Testis (tissue), 5 donors: ENCODE measurements at places on chromosomes 12 and 14. TPM values are rescaled to one million over a fixed set of nuclear protein-coding genes. Genes with fewer than 3 reads are reported as not detected.

DNA sequence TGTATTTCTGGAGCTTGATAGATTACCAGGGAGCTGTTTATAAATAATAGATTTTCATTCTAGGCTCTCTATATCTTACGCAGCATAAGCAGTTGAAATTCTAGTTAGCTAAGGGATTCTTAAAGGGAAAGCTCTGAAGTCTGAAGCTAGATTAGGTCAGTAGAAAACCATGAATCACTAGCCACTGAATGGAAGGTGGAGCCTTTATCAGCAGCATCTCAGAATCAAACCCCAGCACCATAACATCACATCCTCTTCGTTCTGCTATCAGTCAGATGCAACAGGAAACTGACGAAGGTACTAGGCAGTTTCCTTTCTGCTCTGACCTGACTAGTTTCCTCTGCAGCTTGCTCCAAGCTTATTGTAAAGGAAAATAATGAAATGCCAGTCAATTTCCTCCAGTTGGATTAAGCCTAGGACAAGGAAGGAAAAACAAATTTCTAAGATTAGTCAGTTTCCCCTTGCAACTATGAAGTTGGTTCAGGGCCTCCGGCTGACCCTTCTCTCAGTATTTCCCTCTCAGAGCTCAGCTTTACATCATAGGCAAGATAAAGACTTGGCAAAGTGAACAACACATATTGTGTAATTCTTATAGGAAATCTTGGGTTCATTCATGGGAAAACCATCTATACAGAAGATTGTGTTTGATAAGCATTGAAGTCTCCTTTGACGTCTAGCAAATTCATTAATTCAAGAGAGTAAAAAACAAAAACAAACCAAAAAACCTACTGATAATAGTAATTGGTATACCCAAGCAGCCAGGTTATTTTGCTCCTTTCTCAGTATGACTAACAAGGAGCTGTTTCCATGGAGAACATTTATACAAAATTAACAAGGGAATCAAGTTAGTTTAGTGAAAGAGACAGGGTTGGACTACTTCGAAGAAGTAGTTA lies 43.4 kb upstream of the CFAP54 start:
- H3K36me3 ChIP-seq = no peaks in the 10 kb centered on the region
- H3K4me1 ChIP-seq = no peaks in the 10 kb centered on the region
- no peak overlapping the region for H3K27ac ChIP-seq
- DNase-seq = no peak
- H3K4me3 ChIP-seq = no peak overlapping the region
- H3K27me3 ChIP-seq = no peaks in the 10 kb centered on the region

DNA sequence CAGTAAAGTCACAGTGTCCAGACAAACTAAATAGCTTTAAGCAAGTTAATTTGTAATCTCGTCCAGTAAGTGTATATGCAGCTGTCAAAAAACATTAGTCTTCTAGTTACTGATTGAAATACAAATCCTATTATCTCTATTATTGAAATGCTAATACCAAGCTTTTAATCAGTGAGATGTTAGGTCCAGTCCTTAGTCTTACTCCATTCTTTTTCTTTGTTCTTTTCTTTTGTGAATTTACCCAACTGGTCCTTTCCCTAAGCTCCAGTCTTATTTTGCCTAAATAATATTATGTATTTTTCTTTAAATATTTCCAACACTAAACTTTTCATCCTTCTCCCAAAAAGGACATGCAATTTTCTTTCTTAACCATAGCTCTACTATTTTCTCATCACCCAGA lies 57.2 kb downstream of the TSPAN19 start:
- H3K36me3 ChIP-seq = no peaks in the 10 kb centered on the region
- H3K27me3 ChIP-seq = no peaks in the 10 kb centered on the region
- no peak overlapping the region for H3K27ac ChIP-seq
- no peaks in the 10 kb centered on the region for H3K4me1 ChIP-seq

- DNase-seq = no peak
- H3K27ac ChIP-seq = no peak overlapping the region
- H3K4me3 ChIP-seq = no peak overlapping the region
- no peaks in the 10 kb centered on the region for H3K36me3 ChIP-seq
- H3K4me1 ChIP-seq = no peaks in the 10 kb centered on the region
- H3K27me3 ChIP-seq = no peaks in the 10 kb centered on the region
Measured at GRCh38 chr12:78018171-78018910, 187.6 kb downstream of the NAV3 start.

GRCh38 chr12:120102189-120103043 lies 14.1 kb downstream of the RAB35 start:
- peak overlapping the region; percentile 57 for H3K27ac ChIP-seq
- H3K36me3 ChIP-seq = no peaks in the 10 kb centered on the region
- no peak for DNase-seq
- H3K27me3 ChIP-seq = no peaks in the 10 kb centered on the region

- DNase-seq = no peak
- H3K36me3 ChIP-seq = no peaks in the 10 kb centered on the region
- no peaks in the 10 kb centered on the region for H3K27me3 ChIP-seq
- no peak overlapping the region for H3K4me3 ChIP-seq
- H3K27ac ChIP-seq = no peak overlapping the region
Measured at GRCh38 chr14:96294246-96294645, 38.2 kb downstream of the BDKRB1 start.

DNA sequence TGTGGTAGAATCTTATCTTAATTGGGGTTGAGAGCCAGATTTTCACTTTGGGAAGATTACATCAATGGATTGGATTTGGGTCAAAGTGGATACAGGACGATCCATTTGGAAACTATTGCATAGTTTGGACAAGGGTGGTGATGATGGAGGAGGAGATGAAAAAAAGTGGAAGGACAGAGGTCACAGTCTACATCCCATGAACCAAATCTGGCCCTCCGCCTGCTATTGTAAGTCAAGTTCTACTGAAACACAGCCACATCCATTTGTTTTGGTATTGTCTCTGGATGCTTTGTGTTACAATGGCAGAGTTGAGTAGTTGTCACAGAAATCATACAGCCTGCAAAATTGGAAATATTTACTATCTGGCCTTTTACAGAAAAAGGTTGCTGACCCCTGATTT lies 296.8 kb upstream of the NOS1 start:
- DNase-seq = no peak
- no peaks in the 10 kb centered on the region for H3K4me1 ChIP-seq
- H3K36me3 ChIP-seq = no peaks in the 10 kb centered on the region
- H3K27me3 ChIP-seq = no peaks in the 10 kb centered on the region

DNA sequence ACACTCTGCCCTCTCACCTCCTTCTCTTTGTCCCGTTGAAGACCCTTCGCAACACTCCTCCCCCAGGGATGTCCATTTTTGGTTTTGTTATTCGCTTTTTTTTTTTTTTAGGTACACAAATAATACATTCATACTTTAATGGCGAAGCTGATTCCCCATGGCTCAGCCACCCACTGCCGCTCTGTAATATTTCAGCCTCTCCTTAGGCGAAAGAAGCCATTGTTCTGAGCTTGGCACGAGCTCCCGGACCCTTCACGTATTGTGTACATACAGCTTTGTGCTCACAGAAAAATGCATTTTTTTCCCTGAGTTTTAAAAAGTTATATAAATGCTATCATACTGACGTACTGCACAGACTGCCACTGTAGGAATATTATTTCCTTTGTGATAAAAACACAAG lies 115.0 kb downstream of the TMEM132C start:
- no peak overlapping the region for H3K4me3 ChIP-seq
- no peak overlapping the region for H3K27ac ChIP-seq
- H3K4me1 ChIP-seq = no peaks in the 10 kb centered on the region
- no peak for DNase-seq

- DNase-seq = peak; percentile 93
- H3K4me3 ChIP-seq = no peak overlapping the region
- H3K4me1 ChIP-seq = peaks cover 14% of the 10 kb centered on the region
- H3K27me3 ChIP-seq = no peaks in the 10 kb centered on the region
- peak overlapping the region; percentile 66 for H3K27ac ChIP-seq
- H3K36me3 ChIP-seq = no peaks in the 10 kb centered on the region
Measured at GRCh38 chr14:101927859-101928258, 36.5 kb upstream of the DYNC1H1 start.

DNA sequence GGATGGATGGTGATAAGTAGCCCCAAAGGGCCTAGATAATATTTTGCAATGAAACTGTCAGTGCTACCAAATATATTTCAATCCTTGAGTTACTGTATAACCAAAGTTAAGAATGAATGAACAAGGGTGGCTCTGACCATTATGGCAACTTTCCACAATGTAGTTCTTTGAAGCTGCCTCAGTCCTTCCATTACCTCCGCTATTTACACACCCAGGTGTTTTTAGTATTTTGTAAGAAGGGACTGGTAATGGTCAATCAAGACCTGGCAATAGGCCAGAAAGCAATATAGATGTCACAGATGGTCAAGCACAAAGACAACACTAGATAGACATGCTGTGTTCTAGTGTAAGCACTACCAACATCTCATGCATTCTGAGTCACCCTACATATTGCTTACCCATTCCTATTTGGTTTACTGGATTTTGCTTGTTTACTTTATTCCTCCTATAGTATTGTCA lies 16.3 kb downstream of the DUSP16 start:
- no peaks in the 10 kb centered on the region for H3K36me3 ChIP-seq
- H3K4me3 ChIP-seq = no peak overlapping the region
- no peaks in the 10 kb centered on the region for H3K4me1 ChIP-seq
- DNase-seq = no peak
- H3K27me3 ChIP-seq = no peaks in the 10 kb centered on the region
- H3K27ac ChIP-seq = no peak overlapping the region

- H3K27ac ChIP-seq = no peak overlapping the region
- DNase-seq = no peak
- H3K27me3 ChIP-seq = no peaks in the 10 kb centered on the region
- H3K4me1 ChIP-seq = no peaks in the 10 kb centered on the region
Measured at GRCh38 chr12:113019025-113019424, 37.5 kb upstream of the DTX1 start.

GRCh38 chr12:22366181-22366580 lies 31.7 kb upstream of the ST8SIA1 start:
- no peak overlapping the region for H3K4me3 ChIP-seq
- no peak for DNase-seq
- no peak overlapping the region for H3K27ac ChIP-seq

DNA sequence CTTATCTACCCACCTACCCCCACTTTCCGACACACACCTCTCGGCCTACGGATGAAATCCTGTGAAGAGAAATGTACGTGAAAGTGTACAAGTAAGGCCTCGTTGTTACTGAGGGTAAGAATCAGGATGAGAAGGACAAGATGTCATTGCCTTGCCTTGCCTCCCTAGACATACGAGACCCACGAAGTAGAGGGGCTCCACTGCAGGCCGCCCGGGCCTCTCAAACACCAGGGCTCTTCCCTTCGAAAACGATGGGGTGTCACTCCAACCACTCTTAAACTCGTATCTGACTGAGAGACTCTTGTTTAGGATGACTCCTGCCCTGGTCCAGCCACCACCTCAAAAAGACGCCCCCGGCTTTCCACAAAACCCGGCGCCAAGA lies 498 bp downstream of the RACGAP1 start:
- H3K4me1 ChIP-seq = peaks cover 3% of the 10 kb centered on the region
- H3K36me3 ChIP-seq = no peaks in the 10 kb centered on the region
- peak; percentile 17 for DNase-seq
- peak overlapping the region; percentile 72 for H3K4me3 ChIP-seq

- DNase-seq = no peak
- H3K27me3 ChIP-seq = no peaks in the 10 kb centered on the region
- no peaks in the 10 kb centered on the region for H3K4me1 ChIP-seq
- no peak overlapping the region for H3K27ac ChIP-seq
Measured at GRCh38 chr14:99382781-99383471, 97.7 kb downstream of the SETD3 start.

GRCh38 chr14:76260749-76261148 lies 109.0 kb downstream of the GPATCH2L start:
- no peaks in the 10 kb centered on the region for H3K4me1 ChIP-seq
- no peaks in the 10 kb centered on the region for H3K27me3 ChIP-seq
- DNase-seq = no peak
- no peaks in the 10 kb centered on the region for H3K36me3 ChIP-seq

- peak overlapping the region; percentile 81 for H3K4me3 ChIP-seq
- peaks cover 10% of the 10 kb centered on the region for H3K4me1 ChIP-seq
- peak overlapping the region; percentile 99 for H3K27ac ChIP-seq
- H3K27me3 ChIP-seq = no peaks in the 10 kb centered on the region
- no peaks in the 10 kb centered on the region for H3K36me3 ChIP-seq
- DNase-seq = peak; percentile 87
Measured at GRCh38 chr14:68794130-68794850, 1.4 kb upstream of the ZFP36L1 start.

GRCh38 chr14:96049932-96050331 lies 10.8 kb downstream of the C14orf132 start:
- H3K27me3 ChIP-seq = no peaks in the 10 kb centered on the region
- no peaks in the 10 kb centered on the region for H3K4me1 ChIP-seq
- no peak for DNase-seq
- H3K36me3 ChIP-seq = no peaks in the 10 kb centered on the region
- H3K27ac ChIP-seq = no peak overlapping the region

DNA sequence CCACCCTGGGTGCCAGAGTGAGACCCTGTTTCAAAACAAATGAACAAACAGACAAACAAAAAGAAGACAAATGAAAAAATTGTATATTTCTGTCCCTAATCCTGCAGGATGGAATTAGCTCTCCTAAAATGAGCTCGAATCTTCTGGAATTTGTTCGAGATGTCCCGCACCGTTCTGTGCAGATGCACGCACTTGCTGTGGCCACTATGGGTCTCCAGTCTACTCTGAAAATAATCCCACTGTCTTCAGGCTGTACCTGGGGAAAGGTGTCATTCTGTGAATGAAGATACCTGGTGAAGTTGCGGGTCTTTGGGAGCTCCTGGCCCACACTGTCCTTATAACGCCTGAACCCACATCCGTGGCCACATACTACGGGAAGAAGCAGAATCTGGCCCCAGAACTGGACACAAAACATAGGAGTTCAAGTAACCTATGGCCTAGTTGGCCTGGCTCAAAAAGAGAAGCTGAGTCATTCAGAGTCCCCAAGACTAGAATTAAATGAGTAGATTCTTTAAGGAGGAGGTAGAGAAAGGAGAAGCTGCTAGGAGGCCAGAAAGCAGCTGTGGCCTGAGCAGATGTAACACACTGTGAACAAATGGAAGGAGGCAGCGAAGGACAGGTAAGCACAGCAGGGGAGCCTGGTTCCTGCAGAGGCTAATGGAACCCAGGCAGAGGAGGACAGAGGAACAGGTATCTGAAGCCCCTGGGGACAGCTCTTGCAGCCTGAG lies 108.6 kb downstream of the FOXN3 start:
- no peaks in the 10 kb centered on the region for H3K36me3 ChIP-seq
- no peak for DNase-seq
- H3K4me3 ChIP-seq = no peak overlapping the region
- no peak overlapping the region for H3K27ac ChIP-seq

- no peaks in the 10 kb centered on the region for H3K36me3 ChIP-seq
- H3K27ac ChIP-seq = peak overlapping the region; percentile 100
- peak overlapping the region; percentile 86 for H3K4me3 ChIP-seq
- peak; percentile 55 for DNase-seq
Measured at GRCh38 chr14:20680843-20681347, 3.5 kb upstream of the RNASE4 start.

SLC6A13 gene
- 4.7 TPM for polyA plus RNA-seq

MYH6 gene
- 0.44 TPM for polyA plus RNA-seq

PCED1B gene
- polyA plus RNA-seq = 30.0 TPM

ENDOU gene
- polyA plus RNA-seq = 0.21 TPM
